ENCODE measurements at places on chromosomes 16 and 17.

- no peak for DNase-seq
Observed at GRCh38 chr17:29723278-29724047, 100.8 kb upstream of the CORO6 start.

GRCh38 chr17:56883616-56884015 is 30.2 kb downstream of the TRIM25 start:
- no peak for DNase-seq

DNA sequence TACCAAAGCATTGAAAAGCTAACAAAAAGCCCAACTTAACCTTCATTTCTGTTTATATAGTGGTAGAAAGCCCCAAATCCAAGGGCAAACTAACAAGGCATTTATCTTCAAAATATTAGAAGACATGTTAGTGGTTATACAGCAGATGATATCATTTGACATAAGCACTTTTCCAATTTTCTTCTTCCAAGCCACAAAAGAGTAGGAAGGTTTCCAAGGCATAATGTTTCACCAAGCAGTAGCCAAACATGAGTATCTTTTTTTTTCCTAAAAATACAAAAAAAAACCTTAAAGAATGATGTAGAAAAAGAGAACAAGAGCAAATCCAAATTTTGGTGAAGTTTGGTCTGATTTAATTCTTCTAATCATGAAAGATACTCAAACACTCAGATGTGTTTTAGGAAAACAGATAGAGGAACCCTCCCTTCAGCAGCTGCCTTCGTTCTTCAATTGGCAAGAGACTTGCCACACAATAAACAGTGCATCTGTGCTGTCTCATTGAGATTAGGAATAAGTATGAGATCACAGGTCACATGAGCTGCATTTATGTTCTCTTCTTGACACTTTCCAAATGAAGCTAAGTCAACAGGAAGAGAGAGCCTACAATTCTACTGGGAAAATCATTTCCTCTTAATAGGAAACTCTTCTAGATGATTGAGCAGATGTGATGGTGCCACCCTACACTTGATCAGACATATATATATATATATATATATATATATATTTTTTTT is 106.7 kb downstream of the TTC19 start:
- DNase-seq, result no peak

DNA sequence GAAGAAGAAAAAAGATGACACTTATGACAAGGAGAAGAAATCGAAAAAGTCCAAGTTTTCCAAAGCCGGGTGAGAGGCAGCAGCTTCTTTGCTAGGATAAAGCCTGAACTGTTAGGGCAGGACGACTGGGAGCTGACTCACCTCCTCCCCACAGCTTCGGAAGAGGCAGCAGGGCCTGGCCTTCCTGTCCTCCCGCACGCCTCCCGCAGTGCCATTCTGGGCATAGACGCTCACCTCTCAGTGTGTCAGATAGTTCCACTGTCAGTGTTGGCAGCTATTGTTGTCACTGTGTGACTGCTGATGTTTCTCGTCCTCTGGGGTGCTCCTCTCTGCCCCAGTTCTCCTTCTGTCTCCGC is 12.6 kb downstream of the UBN1 start:
- DNase-seq, result no peak

GRCh38 chr17:40072040-40072734 is 9.4 kb downstream of the THRA start:
- DNase-seq, result no peak

GRCh38 chr16:14640538-14640937 is 7.8 kb downstream of the BFAR start:
- no peak for DNase-seq

DNA sequence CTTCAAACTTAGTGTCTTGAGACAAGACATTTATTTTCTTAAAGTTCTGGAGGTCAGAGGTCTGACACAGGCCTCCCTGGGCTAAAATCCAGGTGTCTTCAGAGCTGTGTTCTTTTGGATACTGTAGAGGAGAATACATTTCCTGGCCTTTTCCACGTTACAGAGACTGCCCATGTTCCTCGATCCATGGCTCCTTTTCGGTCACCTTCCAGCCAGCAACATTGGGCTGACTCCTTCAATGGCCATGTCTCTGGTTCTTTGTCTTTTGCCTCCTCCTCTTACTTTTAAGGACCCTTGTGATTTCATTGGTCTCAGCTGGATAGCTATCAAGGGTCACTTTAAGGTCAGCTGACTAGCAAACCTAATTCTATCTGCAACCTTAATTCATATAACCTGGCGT is 212.4 kb downstream of the WWOX start:
- no peak for DNase-seq

- DNase-seq, result no peak
Observed at GRCh38 chr16:50489182-50489581, 59.0 kb upstream of the NKD1 start.

All from activated CD8-positive, alpha-beta memory T cell treated with anti-CD3 and anti-CD28 coated beads, Interleukin-2, amount 50 U/mL, for 48 hours (primary cell).